ENCODE measurements at places on chromosomes 3 and 15.

GRCh38 chr3:127394984-127395662 is 107.3 kb upstream of the PRR20G start:
- no peak for DNase-seq

- DNase-seq, result no peak
Measured at GRCh38 chr15:36595611-36596010, 16.2 kb downstream of the CDIN1 start.

- no peak for DNase-seq
Measured at GRCh38 chr15:100517846-100518245, 10.9 kb downstream of the CERS3 start.

DNA sequence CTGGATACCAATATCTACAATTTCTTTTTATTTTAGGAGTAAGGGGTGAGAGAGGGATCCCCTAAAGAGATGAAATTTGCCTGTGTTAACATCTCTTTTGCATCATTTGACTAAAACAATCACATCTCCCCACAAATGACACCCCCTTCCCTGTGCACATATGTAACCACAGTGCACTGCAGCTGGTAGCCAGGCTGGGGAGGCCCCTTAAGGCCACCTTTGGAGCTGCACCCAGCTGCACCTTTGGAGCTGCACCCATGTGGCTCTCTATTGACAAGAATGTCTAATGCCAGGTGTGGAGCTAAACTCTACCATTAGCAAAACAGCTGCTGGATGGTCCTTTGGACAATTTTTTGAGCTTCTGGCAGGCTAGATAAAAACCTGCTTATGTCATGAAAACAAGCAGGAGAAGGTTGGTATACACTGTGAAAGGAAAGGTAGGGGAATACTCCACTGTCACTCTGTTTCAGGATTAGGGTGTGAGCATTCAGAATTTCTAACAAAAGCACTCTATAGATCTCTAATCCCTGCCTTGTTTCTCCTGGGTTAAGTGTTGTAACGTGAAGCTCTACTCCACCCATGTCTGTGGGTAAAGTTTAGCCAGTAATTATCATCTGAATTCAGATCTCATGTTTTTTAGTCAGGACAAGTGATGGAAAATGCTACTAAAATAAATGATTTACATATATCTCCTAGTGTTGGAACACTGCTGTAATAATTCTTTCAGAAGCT is 52.1 kb downstream of the TFG start:
- DNase-seq, result no peak

GRCh38 chr3:71345429-71346040 is 238.0 kb downstream of the FOXP1 start:
- DNase-seq, result no peak

- DNase-seq, result no peak
Measured at GRCh38 chr15:81851757-81852156, 194.1 kb downstream of the MEX3B start.

GRCh38 chr3:149501524-149501923 is 27.0 kb downstream of the TM4SF4 start:
- no peak for DNase-seq

Data from SJSA1 (cell line).